ENCODE measurements at places on chromosomes 3 and 15.

- no peak for DNase-seq
Observed at GRCh38 chr3:112860898-112861297, 14.2 kb upstream of the CD200R1L start.

- DNase-seq: no peak
Observed at GRCh38 chr3:184240384-184241140, 8.2 kb downstream of the ALG3 start.

DNA sequence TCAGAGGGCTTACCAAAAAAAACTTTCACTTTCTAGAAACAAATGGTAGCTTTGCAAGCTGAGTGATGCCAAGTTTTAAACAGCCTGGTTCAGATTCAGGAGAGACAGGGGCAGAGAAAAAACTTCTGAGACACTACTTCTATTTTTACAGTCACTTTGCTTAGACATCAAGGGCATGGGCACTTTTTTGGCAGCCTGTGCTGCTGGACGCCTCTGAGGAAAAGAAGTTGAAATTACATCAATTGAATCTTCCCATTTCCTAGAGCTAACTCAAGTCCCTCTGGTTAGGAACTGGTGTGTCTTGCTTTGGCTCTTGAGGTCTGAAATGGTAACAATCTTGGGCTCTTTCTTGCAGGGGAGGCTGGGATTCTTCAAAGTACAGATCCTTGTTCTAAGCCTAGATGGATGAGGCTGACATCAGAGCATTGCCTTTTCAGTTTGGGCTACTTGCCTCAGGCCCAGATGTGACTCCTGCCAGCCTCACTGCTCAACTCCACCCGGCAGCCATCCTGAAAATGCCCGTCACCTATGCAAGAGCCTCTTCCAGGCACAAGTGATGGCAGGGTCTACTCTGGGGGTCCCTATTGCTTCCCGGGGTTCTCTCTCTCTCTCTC is 357.5 kb downstream of the FOXP1 start:
- DNase-seq: no peak

DNA sequence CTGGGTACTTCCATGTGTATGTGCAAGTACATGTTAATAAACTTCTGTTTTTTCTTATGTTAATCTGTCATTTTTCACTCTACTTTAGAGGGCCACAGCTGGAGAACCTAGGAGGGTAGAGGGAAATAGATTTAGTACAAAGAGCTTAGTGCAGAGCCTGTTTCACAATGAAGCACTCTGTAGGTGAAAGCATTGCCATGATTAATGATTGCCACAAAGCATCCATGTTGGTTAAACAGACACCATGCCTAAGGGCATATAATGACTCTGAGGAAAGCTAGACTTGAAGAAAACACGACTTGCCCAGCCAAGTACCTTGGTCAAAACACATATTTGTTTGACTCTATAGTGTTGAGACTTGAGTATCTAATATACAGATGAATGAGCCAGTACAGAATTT is 338.4 kb downstream of the FHIT start:
- DNase-seq: no peak

DNA sequence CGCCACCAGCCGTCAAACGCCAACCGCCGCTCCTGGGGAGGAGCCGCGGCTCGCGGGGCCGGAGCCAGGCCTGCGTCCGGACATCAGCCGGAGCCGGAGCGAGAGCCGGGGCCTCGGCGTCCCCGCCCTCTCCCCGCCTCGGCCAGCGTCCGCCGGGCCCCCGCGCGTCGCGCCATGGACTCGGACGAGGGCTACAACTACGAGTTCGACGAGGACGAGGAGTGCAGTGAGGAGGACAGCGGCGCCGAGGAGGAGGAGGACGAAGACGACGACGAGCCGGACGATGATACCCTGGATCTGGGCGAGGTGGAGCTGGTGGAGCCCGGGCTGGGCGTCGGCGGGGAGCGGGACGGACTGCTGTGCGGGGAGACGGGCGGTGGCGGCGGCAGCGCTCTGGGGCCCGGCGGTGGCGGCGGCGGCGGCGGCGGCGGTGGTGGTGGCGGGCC is 359 bp downstream of the ARIH1 start:
- no peak for DNase-seq

DNA sequence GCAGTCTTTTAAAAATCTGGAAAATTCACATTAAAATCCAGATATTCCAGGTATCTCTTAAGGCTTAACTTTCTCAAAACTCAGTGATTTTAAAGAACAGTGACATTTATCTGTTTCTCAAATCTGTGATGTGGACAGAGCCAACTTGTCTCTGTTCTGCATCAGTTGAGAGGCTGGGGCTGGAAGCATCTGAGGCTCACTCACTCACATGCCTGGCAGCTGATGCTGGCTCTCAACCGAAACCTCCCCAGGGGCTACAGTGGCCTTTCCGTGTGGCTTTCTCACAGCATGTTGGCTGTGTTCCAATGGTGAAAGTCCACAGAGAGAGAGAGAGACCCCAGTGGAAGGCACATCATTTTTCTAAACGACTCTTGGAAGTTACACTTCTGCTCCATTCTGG is 53.5 kb downstream of the CEMIP start:
- no peak for DNase-seq

GRCh38 chr3:138950006-138950644 is 3.1 kb downstream of the FOXL2NB start:
- no peak for DNase-seq

DNA sequence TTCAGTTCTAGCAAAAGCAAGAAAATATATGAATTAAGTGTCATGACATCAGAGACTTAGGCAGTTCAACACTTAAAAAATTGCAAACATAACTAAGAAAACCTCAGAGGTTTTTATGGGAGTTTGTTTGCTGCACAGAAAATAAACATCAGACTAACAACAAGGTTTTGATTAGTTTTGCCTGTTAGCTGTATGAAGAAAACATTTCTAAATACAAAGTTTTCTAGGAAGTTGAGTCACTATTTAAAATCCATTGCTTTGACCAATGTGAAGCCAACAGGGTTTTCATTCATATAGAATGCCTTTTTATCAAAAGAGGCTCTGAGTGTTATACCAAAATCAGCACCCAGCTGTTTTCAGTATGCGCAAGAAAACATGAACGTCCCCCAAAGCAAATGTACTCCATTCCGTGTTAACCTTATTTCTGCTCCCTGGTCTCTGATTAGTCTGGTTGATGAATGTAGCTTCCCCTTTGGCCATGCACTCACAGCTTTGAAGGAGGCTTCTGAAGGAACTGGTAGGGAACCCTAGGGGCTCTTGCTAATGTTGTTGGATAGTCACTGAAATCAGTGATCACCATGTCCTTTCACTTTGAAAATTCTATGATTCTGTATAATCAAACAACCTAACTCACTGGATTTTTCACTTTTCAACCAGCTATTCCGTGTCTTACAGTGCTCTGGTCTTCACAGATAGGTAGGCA is 89.6 kb upstream of the TSEN2 start:
- no peak for DNase-seq

DNA sequence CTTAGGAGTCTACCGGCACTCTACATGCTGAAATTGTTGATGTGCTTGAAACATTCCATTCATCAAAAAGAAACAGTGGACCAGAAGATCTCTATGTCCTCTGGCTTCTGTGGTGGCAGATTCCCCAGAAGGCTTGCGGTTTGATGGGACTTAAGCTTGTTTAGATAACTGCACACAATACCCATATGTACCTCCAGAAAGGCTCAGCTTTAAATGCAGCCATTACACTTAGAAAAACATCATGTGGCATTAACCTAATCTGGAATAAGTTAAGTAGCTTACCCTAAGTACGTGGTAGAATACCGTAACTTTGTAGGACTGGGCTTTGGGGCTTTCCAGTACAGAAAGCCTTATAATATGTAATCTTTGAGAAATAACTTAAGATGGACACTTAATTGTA is 187.3 kb downstream of the RBMS3 start:
- no peak for DNase-seq

- no peak for DNase-seq
Observed at GRCh38 chr3:151445273-151446001, 15.4 kb downstream of the IGSF10 start.

DNA sequence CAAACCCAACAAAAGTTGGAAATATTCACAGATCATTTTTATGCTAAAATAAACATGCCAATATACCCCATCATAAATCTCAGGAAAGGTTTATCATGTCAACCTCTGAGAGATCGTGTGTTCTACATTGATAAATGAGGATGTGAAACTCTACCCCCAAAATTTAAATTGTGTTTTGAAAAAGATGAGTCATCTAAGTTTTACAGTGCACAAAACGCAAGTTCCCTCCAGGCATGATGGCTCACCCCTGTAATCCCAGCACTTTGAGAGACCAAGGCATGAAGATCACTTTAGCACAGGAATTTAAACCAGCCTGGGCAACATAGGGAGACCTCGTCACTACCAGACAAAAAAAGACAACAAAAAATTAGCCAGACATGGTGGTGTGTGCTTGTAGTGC is 1487.0 kb upstream of the GBE1 start:
- DNase-seq: no peak
